Stimulated activated CD4-positive, alpha-beta T cell treated with anti-CD3 and anti-CD28 coated beads, Interleukin-15, amount 100 ng/mL, for 48 hours (primary cell): ENCODE measurements at places on chromosomes 4 and X.

DNA sequence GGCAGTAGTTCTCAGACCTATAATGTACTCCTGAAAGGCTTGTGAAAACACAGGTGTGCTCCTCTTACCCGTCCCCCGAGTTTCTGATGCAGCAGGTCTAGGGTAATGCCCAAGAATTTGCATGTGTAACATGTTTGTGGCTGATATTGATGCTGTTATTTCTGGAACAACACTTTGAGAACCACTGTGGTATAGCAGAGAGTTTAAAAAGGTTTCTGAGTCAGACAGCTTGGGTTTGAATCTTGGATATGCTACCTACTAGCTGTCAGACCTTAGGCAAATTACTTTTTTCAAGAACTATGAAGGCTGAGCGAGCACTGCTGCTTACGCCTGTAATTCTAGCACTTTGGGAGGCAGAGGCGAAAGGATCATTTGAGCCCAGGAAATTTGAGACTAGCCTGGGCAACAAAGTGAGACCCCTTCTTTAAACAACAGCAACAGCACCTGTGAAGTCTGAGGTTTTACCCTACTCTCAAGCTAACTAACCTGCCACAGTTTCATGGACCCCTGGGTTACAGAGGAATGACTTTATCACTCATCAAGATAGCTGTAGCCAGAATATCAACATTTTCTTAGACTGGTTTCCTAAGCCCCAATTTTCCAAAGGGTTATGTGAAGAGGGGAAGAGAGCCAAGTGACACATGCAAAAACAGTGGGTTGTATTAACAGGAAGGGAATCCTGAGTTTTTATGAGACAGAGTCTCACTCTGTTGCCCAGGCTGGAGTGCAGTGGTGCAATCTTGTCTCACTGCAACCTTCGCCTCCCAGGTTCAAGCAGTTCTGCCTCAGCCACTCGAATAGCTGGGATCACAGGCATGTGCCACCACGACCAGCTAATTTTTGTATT is 5.1 kb downstream of the AFF1 start:
- no peak for DNase-seq

GRCh38 chr4:4217113-4217512 is 9.6 kb downstream of the OTOP1 start:
- no peak for DNase-seq

DNA sequence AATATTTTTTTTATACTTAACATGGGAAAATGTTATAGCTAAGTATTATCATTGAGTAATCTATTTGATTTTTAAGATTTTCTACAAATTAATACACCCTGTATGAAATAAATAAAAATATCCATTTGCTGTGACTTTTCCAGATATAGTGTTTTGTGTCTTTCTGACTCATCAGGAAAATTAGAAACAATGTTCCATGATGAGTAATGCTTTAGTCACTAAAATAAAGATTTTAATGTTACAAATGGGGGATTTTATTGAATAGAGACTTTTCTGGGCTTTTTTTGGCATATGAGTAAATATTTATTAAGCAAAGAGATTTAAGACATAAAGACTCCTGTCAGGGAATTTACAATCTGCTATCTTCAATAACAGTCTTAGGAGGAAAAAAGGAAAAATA is 279.2 kb upstream of the NOCT start:
- DNase-seq, result no peak

GRCh38 chr4:137283737-137284136 is 248.6 kb downstream of the PCDH18 start:
- no peak for DNase-seq

DNA sequence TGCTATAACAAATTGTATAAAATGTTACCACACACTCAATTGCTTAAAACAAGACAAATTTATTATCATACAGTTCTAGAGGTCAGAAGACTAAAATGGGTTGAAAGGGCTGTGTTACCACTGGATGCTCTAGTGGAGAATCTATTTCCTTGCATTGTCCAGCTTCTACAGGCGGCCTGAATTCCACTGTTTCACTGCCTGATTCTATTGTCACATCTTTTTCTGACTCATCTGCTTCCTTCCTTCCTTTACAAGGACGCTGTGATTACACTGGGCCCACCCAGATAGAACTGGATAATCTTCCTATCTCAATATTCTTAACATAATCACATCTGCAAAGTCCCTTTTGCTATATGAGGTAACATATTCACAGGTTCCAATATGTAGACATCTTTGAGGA is 19.4 kb upstream of the ARMCX1 start:
- no peak for DNase-seq

GRCh38 chr4:47798165-47798564 is 39.7 kb downstream of the CORIN start:
- DNase-seq, result no peak

DNA sequence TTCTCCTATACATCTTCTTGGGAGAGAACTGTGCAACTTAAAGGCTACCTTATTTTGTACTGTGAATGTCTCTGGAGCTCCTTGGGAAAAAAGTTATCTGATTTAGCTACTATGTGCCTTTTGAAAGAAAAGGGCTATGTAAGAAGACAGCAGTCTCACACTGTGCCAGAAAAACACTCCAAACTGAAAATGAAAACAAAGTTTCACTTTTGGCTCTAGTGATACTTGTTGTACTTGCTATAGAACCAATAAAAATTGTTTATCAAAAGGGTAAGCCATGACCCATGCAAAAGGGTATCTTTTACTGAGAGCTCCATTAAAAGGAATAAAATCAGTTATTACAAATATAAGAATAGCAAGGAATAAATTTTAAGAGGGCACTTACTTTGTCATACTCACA is 2270.0 kb downstream of the ARAP2 start:
- no peak for DNase-seq

GRCh38 chr4:53886090-53886489 is 178.3 kb downstream of the CHIC2 start:
- DNase-seq, result no peak

- no peak for DNase-seq
Measured at GRCh38 chrX:111244235-111244750, 26.0 kb downstream of the CAPN6 start.

- no peak for DNase-seq
Measured at GRCh38 chr4:8688908-8689445, 96.4 kb downstream of the CPZ start.

DNA sequence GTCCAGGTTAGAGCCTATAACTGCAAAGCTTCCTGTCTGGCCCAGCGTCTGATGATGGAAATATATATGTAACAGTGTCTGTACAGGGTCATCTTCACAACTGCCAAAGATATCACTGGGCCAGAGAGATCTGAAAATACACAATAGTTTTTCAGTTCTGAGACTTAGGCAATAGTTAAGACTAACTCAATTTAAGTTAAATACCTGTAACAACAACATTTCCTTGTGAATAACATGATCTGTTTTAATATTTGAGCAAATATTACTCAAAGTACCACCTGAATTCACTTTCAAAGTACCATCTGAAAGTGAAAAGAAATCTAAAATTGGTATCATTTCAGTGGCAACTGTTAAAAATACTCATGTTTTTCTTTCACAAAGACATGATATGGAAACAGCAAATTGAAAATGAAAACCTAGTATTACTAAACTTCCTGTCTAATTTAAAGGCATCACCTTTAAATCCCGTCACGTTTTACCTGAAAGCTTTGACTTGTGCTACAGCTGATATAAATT is 9.6 kb downstream of the ZAR1 start:
- no peak for DNase-seq

DNA sequence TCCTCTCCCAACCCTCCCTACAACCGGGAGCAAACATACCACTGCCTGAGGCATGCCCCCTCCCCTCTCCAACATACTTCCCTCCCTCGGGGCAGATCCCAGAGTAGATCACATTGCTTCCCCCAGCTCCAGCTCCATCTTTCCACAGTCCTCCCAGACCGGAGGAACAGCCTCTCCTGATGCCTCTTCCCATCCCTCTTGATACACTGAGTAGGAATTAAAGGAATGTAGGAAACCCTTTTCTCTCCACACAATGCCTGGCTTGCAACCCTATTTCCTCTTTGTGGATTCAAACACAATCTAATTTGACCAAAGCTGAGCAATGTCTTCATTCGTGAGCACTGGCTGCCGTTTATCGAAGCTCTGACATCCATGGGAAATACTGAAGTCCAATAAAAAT is 339.8 kb downstream of the BCOR start:
- no peak for DNase-seq

DNA sequence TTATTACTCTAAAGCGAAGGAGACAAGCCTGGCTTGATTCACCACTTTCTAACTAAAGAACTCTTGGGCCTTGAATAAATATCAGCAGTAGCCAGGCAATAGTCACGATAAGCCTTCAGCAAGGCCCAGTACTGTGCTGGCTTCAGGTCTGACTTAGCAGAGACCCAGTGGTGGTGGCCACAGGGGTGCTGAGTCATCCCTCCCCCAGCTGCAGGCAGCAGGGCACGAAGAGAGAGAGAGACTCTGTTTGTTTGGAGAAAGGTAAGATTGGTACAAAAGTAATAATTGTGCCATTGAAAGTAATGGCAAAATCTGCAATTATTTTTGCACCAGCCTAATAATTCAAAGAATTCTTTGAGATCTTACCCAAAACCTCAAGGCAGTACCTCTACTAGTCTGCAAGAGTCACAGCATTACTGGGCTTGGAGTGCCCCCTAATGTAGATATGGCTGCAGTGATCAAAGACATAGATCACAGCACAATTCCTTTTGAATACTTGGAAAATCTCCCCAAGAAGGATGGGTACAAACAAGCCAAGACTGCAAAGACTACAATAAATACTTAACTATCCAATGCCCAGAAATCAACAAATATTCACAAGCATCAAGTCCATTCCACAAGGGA is 159.5 kb upstream of the USP38 start:
- no peak for DNase-seq

- no peak for DNase-seq
Measured at GRCh38 chr4:104615496-104615895, 120.8 kb upstream of the CXXC4 start.

DNA sequence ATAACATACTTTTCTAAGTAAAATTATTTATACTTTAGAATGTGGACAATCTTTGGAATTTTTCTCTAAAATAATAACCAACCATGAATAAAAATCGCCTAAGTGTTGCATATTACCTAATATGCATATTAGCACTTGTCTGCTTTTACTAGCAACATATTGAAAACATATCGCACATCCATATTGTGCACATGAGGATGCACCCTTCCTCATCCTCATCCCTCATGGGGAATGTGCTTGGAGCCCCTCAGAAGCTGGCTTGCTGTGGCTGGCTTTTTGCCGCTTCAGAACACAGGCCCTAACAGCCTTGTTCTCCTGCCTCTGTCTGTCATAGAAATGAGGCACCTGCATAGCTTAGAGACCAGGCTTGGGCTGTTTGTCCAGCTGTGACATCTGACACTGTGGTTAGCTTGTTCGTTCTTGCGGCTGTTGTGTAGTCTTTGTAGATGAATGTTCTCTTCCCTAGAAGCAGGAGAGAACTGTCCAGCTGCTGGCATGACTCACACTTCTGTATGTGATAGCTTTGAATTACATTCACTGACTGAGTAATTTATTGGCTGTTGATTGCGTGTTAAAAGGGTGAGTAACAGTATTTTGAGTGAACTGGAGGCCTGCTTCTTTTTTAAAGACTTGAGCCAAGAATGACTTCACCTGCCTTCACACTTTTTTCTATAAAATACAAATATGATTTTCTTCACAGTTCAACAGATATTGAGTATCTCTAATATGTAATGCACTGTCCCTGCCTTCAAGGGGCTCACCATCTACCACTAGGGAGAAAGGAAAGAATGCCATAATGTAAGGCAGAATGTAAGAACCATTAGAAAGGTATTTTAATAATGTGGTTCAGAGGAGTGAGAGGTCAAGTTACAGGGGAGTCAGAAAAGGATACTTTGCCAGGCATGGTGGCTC is 81.9 kb downstream of the HMGB2 start:
- DNase-seq, result peak; percentile 21

GRCh38 chr4:94011190-94011589 is 182.6 kb downstream of the ATOH1 start:
- no peak for DNase-seq

DNA sequence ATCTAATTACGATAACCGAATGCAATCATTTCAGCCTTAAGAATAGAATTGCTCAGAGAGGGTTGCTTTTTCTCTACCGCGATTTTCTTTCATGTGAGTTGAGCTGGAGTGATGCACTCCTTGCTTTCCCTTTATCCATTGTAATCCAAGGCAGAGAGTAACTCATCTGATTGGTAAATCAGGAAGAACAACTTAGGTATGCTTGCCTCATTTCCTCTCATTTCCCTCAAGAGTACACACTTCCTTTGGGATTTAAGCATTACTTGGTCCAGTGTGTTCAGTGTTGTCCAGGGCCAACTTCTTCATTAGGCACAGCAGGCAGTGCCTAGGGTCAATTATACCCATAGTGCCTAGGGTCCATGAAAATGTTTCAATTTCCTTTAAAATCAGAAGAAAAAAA is 15.7 kb upstream of the N4BP2 start:
- no peak for DNase-seq

DNA sequence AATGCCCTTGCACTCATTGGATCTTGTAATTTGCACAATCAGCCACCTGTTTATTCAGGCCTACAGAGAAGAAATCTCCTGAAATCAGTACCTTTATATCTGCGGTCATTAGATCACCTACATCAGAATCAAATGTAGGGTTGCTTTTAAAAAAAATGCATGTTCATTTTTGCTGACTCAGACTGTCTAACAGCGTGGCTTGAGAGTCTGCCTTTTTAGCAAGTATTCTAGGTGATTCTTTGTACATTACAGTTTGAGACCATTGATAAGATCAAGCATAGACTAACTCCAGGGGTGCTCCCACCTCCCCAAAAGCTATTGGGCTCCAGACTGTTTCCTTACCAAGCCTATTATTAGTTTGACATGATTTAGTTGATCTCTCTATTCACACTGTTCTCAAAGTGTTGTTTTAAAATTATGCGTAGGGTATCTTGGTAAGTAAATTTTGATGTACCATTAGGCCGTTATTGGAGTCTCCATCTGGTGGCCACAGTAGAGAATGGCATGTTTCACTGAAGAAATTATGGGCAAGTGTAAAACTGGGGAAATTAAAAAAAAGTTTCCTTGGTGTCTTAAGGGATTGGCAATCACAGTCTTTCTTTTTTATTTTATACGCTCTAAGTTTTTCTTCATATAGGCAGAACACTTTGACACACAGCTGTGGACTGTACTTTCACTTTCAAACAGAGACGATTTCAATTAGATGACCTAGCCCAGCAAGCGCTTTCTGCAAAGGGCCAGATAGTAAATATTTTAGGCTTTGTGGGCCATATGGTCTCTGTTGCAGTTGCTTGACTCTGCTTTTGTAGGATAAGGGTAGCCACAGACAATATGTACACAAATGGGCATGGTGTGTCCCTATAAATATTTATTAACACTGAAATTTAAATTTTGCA is 33.7 kb upstream of the MSL3 start:
- DNase-seq, result no peak

- no peak for DNase-seq
Measured at GRCh38 chr4:78244705-78245485, 187.8 kb downstream of the FRAS1 start.

DNA sequence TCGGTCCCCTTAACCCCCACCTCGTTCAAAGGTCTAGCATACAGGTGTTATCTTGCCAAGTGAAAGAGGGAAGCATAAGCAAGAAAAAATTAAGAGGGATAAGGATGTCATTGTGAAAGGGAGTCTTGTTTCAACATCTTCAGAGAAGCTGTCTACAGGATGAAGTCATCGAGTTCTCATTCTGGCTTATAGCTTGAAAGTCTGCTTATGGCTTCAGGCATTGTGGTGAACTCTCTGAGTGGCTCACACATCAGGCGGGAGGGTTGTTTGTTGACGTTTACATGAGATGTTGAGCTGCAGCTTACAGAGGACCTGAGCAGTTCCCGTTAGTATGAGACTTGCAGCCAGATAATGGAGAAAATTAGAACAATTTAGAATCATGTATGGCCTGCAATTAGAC is 16.6 kb downstream of the MAGEA9B start:
- DNase-seq, result no peak

- no peak for DNase-seq
Measured at GRCh38 chr4:134028421-134028820, 173.2 kb downstream of the PABPC4L start.
